ENCODE measurements at places on chromosomes 3 and 15.

DNA sequence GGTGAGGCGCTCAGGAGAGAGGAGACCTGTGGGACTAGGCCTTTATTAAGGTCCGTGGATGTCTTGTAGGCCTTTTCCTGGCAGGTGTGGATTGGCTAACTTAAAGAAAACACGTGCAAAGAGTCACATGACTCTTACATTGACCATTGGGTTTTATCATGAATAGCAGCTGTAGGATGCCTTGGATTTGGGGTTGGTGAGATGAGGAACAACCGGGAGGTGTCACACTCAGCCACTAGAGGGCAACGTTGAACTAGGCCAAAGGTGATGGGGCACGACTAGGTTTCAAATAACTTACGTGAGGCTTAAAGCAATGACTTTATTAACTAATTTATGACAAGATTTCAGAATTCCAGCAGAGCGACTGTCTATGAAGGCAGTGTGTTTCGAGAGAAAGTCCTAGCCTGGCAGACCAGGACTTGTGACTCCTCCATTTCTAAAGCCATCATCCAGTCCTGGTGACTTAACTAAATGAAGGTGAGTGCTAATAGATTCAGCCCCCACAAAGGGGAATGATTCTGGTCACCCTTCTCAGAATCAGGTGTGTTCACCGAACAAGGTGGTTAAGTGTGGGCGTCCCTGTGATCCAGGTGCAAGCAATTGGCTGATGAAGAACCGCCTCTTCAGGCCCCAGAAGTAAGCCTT lies 345.6 kb downstream of the MCTP2 start:
- peak; percentile 1 for DNase-seq

- DNase-seq = no peak
Measured at GRCh38 chr3:36695769-36696137, 68.6 kb downstream of the DCLK3 start.

DNA sequence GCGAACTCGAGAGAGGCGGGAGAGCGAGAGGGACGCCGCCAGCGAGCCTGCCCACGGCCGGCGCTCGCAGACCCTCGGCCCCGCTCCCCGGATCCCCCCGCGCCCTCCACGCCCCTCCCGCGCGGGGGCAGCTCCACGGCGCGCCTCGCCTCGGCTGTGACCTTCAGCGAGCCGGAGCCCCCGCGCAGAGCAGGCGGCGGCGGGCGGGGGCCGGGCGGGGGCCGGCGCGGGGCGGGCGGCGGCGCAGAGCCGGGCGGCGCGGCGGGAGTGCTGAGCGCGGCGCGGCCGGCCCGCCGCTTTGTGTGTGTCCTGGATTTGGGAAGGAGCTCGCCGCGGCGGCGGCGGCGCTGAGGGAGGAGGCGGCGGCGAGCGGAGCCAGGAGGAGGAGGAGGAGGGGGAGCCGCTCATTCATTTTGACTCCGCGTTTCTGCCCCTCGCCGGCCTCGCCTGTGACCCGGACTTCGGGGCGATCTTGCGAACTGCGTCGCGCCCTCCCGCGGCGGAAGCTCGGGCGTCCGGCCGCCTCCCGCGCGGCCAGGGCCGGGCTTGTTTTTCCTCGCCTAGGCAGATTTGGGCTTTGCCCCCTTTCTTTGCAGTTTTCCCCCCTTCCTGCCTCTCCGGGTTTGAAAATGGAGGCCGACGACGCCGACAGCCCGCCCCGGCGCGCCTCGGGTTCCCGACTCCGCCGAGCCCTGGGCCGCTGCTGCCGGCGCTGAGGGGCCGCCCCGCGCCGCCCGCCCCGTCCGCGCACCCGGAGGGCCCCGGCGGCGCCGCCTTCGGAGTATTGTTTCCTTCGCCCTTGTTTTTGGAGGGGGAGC lies 524 bp downstream of the IGF1R start:
- DNase-seq = no peak

DNA sequence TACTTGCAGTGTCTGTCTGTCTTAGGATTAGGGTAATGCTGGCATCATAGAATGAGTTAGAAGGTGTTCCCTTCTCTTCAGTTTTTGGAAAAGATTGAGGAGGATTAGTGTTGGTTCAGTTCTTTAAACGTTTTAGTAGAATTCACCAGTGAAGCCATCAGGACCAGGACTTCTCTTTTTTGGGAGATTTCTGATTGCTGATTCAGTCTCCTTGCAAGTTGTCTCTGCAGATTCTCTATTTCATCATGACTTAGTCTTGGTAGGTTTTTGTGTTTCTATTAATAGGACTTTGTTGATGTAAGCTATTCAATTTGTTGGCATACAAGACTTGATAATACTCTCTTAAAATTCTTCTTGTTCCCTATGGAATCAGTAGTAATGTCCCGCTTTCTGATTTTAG lies 48.9 kb downstream of the STT3B start:
- DNase-seq = no peak

DNA sequence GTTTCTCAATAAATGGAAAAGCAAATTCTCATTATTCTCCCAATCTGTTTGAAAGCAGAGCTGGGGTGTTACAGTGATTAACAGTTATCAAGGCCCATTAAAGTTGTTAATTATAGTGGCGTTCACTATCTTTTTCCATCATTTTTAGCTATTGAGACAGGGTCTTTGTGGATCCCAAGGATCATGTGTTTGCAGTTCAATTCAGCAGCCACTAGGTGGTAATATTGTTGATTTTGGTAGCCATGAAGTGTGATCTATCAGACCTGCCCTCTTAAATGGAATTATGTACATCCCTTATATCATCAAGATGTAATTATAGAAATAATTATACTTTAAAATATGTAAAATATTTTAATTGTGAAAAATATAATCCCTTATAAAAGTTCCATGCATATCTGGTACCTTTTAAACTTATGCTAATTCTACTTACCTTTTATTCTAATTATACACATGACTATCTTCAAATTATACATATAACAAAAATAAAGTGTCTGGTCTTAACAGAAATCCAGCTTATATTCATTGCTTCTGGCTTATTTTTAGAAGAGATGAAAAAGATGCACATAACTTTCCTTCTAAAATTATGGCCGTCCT lies 126.4 kb downstream of the GREM1 start:
- DNase-seq = peak; percentile 28

- no peak for DNase-seq
Measured at GRCh38 chr15:81115054-81115939, 18.8 kb upstream of the CFAP161 start.

DNA sequence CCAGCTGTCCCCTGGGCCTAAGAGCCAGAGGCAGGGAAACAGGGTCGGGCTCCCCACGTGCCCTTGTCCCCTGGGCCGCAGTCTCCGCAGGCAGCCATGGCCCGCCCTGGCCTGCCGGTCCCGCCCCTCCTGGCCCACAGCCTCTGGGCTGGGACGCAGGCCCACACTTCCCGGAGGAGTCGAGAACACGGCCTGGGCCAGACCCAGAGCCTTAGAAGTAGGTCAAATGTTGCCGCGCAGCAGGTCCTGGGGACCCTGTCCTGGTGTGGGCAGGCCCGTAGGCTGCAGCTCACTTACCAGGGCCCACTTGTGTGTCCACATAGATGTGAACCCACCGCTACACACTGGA lies 4.3 kb upstream of the MYL3 start:
- no peak for DNase-seq

Measured in NCI-H1436 (cell line).